ENCODE measurements at places on chromosomes 1 and 21.

GRCh38 chr1:202045705-202046104, 35.3 kb downstream of the ELF3 start:
- no peak for DNase-seq

GRCh38 chr1:205421798-205422197, at the start of gene LEMD1:
Gene LEMD1, minus strand, starts transcription at chr1:205422056. Its CDS starts 1,520 bp downstream, at chr1:205420536.
- DNase-seq = no peak

GRCh38 chr1:44672961-44673674, 1.2 kb downstream of the TMEM53 start:
- no peak for DNase-seq

- DNase-seq = no peak
Measured at GRCh38 chr1:16605532-16606505, 7.5 kb downstream of the NBPF1 start.

DNA sequence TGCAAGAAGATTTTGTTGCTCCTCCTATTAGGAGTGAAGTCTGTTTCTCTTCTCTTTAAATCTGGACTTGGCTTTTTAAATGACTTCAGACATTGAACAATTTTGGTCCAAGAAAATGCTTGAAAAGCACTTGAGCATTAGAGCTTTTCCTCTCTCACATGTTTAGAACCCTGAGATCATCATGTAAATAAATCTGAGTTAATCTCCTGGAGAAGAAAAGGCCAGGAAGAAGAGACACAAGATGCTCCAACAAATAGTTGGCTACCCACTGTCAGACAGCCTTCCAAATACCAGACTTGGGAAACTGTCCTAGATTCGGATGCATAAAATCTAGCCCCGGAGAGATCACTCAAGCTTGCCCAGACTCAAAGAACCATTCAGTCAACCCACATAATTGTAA, 1353.1 kb upstream of the ADGRL4 start:
- DNase-seq = no peak

All from activated naive CD4-positive, alpha-beta T cell treated with anti-CD3 and anti-CD28 coated beads for 36 hours (primary cell).